Kidney capillary endothelial cell (primary cell): ENCODE measurements at places on chromosomes 7 and 10.

- no peak for DNase-seq
These were observed 75.1 kb upstream of the INSIG1 start for GRCh38 chr7:155222573-155222972.

DNA sequence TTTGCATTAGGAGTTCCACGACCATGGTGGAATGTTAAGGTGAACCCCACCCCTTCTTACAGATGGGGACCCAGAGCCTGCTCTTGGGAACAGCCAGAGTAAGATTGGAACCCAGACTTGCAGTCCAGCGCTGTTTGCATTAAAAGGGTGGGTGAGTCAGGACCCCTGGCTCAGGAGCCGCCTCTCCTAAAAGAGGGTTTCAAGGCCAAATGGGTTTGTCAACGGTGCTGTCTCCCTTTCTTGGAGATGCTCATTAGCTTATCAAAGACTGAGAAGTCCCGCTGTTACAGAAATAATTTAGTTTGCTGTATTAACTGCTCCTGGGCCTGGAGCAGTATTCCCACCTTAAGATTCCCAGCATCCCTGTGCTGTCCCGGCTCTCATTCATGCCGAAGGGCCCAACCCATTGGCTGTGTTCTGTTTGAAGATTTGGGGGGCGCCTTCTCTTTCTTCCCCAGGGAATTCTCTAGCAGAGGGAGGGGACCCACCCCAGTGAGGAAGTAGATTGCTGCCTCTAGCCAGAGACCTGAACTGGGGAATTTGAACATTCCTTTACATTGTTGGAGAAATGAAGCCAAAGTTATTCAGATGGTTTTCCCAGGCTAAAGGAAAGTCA, 1.8 kb downstream of the MARVELD1 start:
- no peak for DNase-seq

- DNase-seq = no peak
These were observed 1.8 kb upstream of the FGF8 start for GRCh38 chr10:101777619-101778145.

GRCh38 chr10:125123476-125124114, 36.8 kb downstream of the CTBP2 start:
- DNase-seq = no peak

- DNase-seq = no peak
These were observed 1.2 kb downstream of the OPN4 start for GRCh38 chr10:86655596-86655995.

GRCh38 chr10:75910032-75910431, 478.6 kb downstream of the LRMDA start:
- no peak for DNase-seq

GRCh38 chr7:158274404-158274811, 313.2 kb downstream of the PTPRN2 start:
- no peak for DNase-seq

DNA sequence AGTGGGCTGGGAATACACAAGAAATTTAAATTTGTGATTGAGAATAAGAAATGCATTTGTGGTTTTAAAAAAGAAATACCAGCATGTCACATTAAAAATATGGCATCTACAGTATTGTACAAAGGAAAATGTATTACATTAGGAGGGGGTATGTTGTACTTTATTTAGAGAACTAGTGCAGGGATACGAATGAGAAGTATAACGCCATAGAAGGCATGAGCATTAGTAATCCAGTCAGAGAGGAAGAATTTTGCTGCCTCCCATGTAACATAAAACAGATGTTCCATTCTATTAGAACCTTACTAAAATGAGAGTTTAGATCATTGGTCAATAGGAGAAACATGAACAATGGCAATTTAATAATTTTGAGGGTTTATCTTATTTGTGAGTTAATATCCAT, 182.2 kb downstream of the ADK start:
- no peak for DNase-seq

- DNase-seq = no peak
These were observed 20.2 kb downstream of the OGDH start for GRCh38 chr7:44626620-44627019.

GRCh38 chr7:155190688-155191087, 107.0 kb upstream of the INSIG1 start:
- DNase-seq = peak; percentile 50

DNA sequence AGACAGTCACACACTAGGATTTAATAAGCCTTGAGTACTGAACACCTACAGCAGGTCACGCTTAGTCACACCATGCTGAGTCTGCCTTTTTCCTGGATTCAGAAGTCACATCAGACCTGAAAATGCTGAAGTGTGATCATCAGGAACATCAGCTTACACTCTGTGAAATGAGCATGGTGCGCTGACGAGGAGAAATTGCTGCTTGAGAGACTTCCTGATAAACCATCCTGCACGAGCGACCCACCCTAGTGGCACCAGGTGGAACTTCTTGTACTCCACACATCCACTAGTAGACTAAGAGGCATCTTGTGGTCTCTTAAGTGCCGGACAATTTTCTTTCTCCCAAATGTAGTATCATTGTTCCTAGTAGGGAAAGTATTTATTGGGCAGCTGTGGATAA, 51.8 kb upstream of the MRLN start:
- DNase-seq = no peak

DNA sequence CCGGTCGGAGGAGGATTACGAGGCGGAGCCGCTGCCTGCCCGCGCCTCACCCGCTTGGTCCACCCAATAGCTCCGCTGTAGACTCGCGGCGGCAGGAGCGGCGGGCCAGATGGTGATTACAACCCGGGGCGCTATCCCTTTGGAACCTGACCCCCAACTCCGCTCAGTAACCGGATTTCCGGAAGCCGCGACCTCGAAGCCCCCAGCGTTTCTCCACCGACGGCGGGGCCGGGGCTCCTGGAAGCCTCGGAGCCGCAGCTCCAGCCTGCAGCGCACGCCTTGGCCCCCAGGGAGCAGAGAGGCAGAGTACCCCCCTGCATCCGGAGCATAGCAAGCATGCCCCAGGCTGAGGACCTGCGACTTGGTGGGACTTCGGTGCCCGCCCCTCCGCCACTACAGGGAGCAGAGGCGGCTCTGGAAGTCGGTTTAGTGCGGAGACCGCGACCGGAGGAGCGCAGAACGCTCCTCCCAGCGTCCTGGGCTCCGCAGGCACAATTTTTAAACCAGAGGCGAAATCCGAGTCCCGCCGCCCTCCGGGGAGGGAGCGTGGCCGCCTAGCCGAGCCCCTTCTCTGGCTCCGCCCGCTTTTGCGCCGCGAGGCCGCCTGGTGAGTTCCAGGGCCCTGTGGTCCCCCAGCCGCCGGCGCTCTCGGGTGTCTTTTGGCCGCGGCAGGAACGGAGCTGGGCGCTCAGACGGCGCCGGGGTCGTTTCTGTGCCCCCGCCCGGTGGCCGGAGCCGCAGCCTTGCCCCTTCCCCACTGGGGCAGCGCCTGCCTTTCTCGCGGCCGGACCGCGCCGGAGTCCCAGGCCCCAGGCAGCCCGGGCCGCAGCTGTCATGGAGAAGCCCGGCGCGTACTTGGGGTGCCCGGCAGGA, 28.2 kb upstream of the BMS1 start:
- DNase-seq = peak; percentile 11
